Central memory CD4-positive, alpha-beta T cell (primary cell): ENCODE measurements at places on chromosomes 13 and 19.

GRCh38 chr13:36029166-36029565, 102.0 kb downstream of the DCLK1 start:
- DNase-seq: no peak

- DNase-seq: peak; percentile 18
Measured at GRCh38 chr13:101757446-101758039, 305.1 kb downstream of the ITGBL1 start.

- DNase-seq: no peak
Measured at GRCh38 chr19:35202722-35203688, 25.5 kb downstream of the FAM187B start.

- DNase-seq: no peak
Measured at GRCh38 chr13:113969973-113970611, 3.8 kb downstream of the C13orf46 start.

DNA sequence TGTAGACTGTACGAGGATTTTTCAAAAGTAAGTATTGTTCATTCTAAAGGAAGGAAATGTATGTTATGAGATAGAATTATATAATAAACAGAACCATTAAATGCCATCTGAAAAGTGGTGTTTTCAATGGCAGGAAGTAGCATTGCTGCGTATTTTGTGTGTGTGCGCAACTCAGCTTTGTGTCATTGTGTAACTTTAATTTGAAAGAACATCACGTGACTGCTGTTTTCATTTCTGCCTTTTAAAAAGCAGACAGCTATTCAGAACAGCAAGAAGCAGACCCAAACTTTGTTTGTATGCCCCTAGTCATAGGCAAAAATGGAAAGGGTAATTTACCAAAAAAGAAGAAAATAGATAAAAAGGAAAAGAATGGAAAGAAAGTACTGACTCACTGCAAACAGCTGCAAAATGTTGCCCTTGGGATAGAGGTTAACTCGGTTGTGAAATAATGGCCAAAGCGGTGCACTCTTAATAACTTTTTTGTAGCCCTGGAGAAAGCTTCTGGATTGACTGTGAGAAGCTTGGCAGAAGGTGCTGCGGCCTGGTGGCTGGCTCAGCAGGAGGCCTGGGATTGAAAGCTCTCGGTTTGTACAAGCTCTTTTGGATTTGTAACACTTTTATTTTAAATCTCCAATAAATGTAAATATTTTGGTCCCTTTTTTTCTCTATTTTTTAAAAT, 97.3 kb downstream of the GGACT start:
- DNase-seq: no peak

- no peak for DNase-seq
Measured at GRCh38 chr19:485583-486236, 10.6 kb upstream of the MADCAM1 start.

DNA sequence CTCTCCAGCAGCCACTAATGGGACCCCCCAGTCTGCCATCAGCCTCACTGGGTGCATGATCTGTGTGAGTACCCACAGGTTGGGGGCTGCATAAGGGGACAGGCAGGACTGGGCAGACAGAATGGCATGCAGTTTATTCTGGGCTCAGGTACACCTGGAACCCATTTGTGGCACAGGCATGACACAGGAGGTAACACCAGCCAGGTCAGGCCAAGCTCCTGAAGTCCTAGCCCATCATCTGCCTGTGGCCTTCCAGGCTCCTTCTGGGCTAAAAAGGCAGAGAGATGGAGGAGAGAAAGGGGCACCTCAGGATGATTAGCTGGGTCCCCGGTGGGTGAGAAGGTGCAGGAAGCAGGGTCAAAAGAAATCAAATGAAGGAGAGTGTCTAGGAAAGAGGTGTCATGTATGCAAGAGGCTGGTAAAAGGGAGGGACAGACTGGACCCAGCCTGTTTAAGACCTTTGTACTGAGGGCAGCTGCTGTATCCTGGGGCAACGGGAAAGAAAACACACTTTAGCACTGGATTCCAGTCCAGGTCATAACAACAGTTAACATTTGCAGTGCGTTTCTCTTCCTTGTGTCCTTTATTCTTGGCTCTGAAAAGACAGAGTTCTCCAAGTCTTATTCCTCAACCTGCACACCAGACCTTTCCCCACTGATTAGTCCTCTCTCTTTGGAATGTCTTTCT, 20.2 kb upstream of the DGKH start:
- no peak for DNase-seq

- DNase-seq: no peak
Measured at GRCh38 chr13:99642006-99642405, 140.7 kb downstream of the TM9SF2 start.

DNA sequence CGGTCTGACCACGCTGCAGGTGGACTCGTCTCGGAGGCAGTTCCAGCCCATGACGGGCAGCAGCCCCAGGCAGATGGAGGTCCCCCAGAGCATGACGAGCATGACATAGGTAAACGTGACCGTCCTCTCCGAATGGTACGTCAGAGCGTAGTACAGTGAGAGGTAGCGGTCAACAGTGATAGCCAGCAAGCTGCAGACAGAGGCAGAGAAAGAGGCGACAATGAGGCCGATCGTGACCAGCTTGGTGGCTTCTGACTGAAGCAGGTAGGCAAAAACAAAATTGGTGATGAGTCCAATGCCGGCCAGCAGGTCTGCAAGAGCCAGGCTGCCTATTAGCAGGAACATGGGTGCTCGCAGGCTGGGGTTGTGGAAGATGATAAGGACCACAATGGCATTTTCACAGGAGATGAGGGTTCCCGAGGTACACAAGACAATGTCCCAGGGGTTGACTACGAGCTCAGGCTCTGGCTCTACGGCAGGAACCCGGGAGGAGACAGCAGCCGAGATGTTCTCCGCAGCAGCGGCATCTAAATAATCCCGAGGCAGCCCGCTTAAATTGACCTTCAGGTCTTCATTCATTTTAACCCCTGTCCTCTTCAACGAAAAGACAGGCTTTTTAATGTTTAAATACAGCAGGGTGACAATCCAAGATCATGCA, 1.2 kb downstream of the GPR12 start:
- no peak for DNase-seq

DNA sequence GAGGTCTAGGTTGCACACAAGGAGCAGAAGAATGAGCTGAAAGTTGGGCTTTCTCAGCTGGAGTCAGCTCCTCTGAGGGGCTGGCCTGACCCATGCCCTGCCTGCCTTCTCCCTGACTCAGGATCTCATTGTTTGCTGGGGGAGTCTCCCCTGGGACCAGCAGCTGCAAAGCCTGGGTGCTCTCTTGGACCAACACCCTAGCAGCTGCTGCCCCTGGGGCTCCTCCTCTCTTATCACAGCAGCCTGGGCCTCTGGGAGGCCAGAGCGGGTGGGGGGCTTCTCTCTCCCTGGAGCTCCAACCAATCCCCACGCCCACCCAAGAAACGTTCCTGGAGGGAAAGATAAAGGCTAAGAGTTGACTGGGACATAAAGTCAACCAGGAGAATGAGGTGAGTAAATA, 1.6 kb upstream of the FCGBP start:
- DNase-seq: no peak

GRCh38 chr19:12955996-12956395, 1.0 kb downstream of the GADD45GIP1 start:
- DNase-seq: no peak

DNA sequence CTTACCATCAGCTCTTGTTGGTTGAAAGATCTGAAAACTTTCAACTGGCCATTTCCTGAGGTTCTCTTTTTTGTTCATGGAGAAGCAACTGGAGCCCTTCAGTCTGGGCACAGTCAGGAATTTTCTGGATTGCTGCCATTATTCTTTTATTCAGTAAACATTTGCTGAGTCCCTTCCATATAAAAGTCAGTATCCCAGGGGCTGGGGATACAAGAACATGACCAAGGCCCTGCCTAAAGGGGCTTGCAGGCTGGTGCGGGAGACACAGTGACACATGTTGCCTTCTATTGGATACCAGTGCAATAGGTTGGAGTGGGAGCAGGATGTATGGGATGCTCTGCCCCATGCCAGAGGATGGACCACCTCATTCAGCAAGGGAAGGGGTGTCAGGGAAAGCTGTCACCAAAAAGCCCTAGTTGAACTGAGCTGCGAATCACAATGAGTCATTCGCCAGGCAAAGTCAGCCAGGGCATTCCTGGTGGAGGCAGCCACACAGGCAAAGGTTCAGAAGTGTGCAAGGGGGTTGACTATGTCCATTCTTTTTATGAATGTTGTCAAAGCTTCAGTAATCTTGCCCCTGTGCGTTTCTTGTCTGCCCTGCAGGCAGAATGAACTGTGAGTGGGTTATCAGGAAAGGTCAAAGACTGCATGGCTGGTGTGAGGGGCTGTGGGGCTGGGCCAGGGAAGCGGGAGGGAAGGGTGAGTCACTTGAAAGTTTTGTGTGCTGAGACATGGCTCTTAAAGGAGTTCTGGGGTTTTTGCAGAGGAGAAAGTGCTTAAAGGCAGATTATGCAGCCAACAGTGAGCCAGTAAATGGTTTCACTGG, 395.9 kb downstream of the KCNRG start:
- no peak for DNase-seq

GRCh38 chr19:23505738-23506137, 110.5 kb upstream of the ZNF91 start:
- no peak for DNase-seq

- DNase-seq: no peak
Measured at GRCh38 chr13:99484473-99484872, 16.8 kb upstream of the TM9SF2 start.

GRCh38 chr19:4971816-4972495, 3.0 kb downstream of the KDM4B start:
- DNase-seq: no peak

DNA sequence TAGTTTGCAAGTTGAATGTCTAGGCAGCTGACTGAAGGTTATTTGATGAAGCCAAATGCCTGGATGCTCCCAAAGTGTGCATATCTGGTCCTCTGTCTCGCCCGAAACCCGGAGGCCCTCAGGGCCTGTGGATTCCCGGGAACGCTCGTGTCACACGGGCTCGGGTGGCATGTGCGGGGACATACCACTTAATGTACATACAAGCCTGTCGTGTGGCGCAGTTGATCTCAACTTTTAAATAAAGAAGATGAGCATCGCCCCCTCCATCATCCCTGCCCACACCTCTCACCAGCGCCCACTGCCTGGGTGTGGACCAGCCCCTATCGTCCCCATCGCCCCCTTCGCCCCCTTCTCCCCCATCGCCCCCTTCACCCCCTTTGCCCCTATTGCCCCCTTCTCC, 33.9 kb downstream of the ATP11A start:
- DNase-seq: no peak

GRCh38 chr13:50196118-50196517, 180.9 kb downstream of the KCNRG start:
- no peak for DNase-seq

GRCh38 chr19:55614711-55615542, 9.4 kb downstream of the ZNF784 start:
- DNase-seq: no peak

GRCh38 chr13:27267596-27267995, 3.0 kb upstream of the RASL11A start:
- no peak for DNase-seq

- no peak for DNase-seq
Measured at GRCh38 chr13:109684824-109685202, 101.6 kb downstream of the IRS2 start.

- no peak for DNase-seq
Measured at GRCh38 chr13:45149964-45150363, 29.7 kb downstream of the GTF2F2 start.

- peak; percentile 82 for DNase-seq
Measured at GRCh38 chr19:3821857-3822364, 35.7 kb upstream of the MATK start.

- DNase-seq: no peak
Measured at GRCh38 chr13:31477961-31478360, 261.4 kb upstream of the RXFP2 start.

- DNase-seq: no peak
Measured at GRCh38 chr19:45238556-45238955, 6.7 kb downstream of the EXOC3L2 start.

DNA sequence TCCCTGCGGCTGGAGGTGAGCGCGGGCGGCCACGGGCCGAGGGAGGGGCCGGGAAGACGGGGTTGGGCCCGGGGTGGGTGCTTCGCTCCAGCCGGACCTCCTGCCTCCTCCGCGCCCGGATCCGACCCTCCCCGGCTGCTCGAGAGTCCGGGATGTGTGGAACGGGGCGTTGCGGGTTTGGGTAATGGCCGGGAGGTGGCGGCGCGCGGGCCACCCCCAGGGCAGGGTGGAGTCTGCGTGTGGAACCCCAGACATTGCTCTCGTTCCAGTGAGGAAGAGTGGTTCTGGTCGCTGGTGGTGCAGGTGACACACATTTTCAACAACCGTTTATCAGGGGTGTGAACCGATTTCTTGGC, 38.8 kb downstream of the ARHGEF7 start:
- DNase-seq: no peak

- DNase-seq: peak; percentile 82
Measured at GRCh38 chr19:1243768-1244692, 2.5 kb downstream of the ATP5F1D start.

DNA sequence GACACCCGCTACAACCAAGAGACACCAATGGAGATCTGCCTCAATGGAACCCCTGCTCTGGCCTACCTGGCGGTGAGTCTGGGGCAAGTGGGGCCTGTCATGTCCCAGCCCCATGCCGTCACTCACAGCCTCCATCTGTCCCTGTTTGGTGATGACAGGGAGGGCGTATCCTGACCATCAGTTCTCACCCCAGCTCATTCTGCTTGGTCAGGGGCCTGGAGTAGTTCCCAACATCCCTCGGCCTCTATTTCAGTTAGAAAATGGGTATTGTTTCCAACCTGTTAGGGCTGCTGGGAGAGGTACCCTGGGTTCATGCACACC, 18.2 kb downstream of the HIPK4 start:
- DNase-seq: no peak

DNA sequence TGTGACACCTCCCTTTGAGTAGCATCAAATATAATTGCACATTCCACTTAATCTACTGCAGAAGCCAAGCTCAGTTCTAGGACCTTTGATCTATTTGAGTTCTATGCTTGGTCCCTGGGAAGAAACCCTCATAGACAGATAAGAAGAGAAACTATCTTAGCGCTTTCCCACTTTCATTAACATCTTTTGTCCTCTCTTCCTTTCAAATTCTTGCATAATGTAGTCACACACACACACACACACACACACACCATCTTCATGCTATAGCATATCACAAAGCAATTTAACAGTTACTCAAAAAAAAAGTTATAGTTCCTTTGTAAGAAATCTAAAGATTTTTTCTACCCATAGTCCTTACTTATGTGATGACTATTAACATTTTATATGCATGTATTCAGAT, 735.9 kb upstream of the PCDH9 start:
- no peak for DNase-seq

DNA sequence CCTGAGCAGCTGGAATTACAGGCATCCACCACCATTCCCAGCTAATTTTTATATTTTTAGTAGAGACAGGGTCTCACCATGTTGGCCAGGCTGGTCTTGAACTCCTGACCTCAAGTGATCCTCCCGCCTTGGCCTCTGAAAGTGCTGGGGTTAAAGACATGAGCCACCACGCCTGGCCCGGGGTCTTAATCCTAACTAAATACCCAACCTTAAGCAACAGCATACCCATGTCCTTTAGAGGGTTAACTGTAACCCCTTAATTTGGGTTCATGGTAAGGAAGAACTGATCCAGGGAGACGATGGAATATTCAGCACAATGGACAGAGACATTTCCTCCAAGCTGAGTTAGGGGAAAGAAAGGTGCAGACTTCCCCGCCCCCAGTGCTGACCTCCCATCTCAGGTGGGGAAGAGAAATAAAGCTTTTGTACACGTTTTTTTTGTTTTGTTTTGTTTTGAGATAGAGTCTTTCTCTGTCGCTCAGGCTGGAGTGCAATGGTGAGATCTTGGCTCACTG, 8.7 kb upstream of the GALP start:
- no peak for DNase-seq

GRCh38 chr13:106712381-106712780, 144.4 kb upstream of the ARGLU1 start:
- no peak for DNase-seq

GRCh38 chr13:50130123-50130946, 115.1 kb downstream of the KCNRG start:
- peak; percentile 33 for DNase-seq

GRCh38 chr19:38731654-38732301, 12.5 kb downstream of the CAPN12 start:
- no peak for DNase-seq
